ENCODE measurements at places on chromosomes 16 and 17.

GRCh38 chr17:5741810-5742209, 157.5 kb upstream of the NLRP1 start:
- no peak for DNase-seq

- no peak for DNase-seq
These were observed 27.2 kb upstream of the WWOX start for GRCh38 chr16:78072275-78072674.

- DNase-seq = no peak
These were observed 2.2 kb upstream of the TRAF4 start for GRCh38 chr17:28741358-28742349.

- peak; percentile 75 for DNase-seq
These were observed 4.2 kb upstream of the CRK start for GRCh38 chr17:1460233-1460632.

DNA sequence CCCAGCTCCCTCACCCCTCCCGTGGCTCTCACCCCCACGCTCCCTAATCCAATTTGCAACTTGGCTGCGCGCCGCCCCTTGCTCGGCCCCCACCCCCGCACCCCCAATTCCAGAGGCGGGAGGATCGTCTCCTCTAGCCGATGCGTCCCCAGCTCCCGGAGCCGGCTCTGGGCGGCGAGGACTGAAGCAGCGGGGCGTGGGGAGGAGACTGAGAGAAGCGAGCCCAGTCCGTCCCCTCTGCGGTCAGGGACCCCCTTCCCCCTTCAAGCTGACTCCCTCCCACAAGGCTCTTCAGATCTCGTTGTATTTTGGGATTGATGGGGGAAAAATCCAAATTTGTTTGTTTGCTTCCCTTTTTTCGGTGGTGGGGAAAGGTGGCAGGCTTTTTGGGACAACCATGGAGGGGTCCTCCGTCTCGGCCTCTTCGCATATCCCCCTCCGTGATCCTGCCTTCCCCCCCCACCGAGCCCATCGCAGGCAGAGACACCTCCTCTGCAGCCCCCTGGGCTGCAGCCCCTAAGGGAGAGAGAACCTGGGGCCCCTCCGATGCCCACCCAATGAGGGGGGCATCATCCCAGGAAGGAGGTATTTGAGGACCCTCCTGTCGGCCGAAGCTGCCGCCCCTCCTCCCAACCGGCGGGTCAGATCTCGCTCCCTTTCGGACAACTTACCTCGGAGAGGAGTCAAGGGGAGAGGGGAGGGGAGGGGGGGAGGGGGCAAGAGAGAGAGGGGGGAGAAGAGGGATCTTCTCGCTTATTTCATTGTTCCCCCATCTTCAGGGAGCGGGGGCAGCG, 466 bp downstream of the NEUROD2 start:
- no peak for DNase-seq

- no peak for DNase-seq
These were observed 26.8 kb downstream of the MEAK7 start for GRCh38 chr16:84477661-84478060.

DNA sequence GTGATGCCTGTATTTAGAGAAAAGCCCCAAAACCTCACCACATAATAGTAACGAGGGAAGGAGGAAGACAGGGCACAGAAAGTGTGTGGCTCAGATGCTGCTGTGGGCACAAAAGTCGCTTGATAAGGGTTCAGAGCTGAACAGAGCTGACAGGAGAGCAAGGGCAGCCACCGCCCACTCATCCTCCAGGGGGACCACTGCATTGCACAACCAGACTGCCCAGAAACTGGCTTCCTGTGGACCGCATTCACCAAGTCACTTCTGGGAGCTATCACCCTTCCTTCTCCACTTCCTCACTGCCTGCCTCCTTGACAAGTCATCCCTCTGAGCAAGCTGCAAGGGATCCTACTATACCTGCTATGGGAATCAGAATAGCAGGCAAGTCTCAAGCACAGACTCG, 512.4 kb upstream of the CDH11 start:
- DNase-seq = no peak

DNA sequence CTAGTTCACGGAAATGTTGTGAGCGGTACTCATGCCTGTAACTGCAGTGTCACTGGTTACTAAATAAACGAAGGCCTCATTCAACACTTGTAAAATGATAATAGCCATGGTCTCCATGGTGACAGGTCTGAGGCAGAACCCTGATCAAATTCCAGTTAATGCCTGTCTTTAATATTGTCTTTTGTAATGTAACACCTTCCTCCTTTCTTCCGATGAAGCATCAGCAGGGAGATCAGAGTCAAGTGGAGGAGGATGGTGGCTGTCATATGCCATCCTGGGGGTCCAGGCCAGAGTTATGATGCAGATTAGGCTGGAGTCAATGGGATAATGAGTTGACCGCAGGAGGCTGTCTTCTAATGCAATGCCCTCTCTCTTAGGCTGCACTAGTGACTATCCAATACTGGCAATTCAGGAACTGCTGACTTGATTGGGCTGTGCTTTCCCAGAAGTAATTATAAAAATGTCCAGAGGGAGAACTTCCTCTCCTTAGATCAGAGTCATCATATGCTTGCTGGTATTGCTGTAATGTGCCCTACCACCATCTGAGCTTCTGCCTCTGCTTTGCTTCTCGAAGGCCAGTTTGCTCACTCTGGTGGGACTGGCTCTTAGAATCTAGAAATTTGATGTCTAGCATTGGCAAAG, 419.1 kb downstream of the CA10 start:
- no peak for DNase-seq

GRCh38 chr16:51391798-51392511, 240.9 kb upstream of the SALL1 start:
- DNase-seq = no peak

DNA sequence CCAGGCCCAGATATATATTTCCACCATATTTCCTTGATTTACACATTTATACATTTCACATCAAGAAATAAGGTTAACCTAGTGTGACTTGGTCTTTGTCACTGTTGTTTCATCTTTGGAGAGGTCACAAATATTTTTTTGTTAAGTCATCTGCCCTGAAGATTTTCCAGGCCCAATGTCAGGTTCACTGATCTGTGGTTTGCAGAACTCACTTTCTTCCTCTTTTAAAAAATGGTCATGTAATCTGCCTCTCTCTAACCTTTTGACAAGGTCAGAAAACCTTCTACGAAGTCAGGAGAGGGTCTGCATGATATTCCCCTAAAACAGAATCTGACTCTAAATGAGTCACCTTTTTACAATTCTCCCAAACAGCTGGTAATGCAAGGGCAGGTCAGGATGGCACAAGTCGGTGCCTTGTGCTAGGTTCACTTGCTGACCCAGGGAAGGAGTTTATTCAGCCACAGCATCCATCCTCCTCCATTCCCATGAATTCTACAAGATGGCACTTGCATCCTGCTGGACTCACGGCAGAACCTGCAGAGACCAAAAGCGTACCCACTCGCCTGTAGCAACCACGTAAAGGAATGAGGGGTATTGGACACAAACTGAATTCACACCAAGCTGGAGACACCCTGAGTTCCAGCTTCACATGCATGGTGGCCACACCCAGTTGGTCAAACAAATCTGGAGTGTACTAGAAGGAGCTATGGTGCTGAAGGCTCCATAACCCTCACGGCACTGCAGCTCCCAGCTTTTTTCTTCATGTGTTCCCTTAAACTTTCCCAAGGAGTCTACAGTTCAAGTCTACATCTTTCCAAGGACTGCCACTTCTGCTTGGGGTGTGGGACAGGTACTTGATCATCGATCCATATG, 1.6 kb upstream of the KIAA0513 start:
- DNase-seq = no peak

DNA sequence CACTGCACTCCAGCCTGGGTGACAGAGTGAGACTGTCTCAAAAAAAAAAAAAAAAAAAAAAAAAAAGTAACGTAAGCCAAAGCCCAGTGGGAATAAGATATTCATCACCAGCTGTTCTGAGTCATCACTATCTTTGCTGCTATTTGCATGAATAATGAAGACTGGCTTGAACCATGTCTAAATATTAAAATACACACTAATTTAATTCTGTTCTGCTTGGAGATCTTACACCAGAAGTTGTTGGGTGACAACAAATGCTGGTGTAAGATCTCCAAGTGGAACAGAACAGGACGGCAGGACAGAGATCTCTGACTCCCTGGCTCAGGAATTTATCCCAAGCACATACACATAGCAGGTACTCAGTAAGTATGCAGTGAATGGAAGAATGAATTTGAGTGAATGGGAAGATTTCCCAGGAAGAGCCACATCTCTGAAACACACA, 19.6 kb downstream of the DNAH17 start:
- peak; percentile 50 for DNase-seq

GRCh38 chr17:81365601-81366585, 29.4 kb upstream of the BAHCC1 start:
- DNase-seq = no peak

DNA sequence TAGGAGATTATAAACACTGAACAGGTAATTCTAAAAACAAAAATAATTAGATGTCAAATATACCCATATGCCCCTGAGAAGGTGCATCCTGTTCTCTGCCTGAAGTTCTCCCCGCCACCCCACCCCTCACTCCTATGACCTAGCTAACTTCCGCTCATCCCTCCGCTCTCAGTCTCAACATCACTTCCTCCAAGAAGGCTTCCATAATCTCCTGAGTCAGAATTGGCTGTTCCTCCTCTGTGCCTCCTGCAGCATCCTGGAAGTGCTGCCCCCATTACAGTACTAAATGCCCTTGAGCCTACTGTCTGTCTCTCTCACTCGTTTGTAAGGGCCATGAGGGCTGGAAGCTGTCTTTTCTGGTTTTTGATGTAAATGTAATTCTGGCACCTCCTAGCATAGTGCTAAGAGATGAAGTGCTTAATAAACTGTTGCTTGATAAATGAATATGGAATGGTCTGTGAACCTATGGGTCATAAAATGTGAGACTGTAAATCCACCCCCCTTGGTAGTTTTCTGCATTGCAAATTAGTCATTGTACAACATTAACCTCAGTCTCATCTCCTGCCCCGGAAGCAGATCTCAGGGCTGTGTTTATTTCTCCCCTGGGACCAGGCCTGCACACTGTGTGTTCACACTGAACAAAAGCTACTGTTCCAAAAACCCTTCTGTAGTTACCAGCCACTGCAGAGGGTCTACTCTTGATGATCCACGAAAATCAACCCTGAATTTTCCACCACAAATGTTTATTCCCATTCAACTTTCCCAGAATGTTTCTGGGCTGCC, 3.9 kb upstream of the MYO1D start:
- no peak for DNase-seq

- no peak for DNase-seq
These were observed 674 bp downstream of the PPP1R27 start for GRCh38 chr17:81833921-81834830.

- DNase-seq = no peak
These were observed 24.7 kb downstream of the RNF213 start for GRCh38 chr17:80285237-80285920.

GRCh38 chr17:32264140-32264799, 1.4 kb upstream of the RHBDL3 start:
- no peak for DNase-seq

GRCh38 chr17:76527430-76528111, 9.9 kb downstream of the CYGB start:
- no peak for DNase-seq

- no peak for DNase-seq
These were observed 804 bp downstream of the ATP6V0C start for GRCh38 chr16:2514333-2515179.

- DNase-seq = no peak
These were observed 4.9 kb downstream of the TRIM65 start for GRCh38 chr17:75891605-75892555.

- no peak for DNase-seq
These were observed 19.1 kb downstream of the TRARG1 start for GRCh38 chr17:1298606-1299005.

DNA sequence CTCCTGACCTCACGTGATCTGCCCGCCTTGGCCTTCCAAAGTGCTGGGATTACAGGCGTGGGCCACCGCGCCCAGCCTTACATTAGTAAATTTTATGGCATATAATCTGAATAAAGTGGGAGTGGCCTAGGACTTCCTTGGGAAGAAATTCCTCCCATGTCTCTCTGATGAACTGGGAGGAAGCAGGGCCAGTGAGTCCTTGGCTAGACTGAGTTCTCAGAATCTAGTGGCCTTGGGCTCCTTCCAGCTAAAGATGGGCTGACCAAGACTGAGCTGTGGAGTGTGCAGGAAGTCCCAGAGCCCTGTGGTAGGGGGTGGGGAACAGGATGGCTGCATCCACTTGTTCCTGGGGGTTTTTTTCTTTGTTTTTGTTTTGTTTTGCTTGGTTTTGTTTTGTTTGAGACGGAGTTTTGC, 10.0 kb upstream of the NAGLU start:
- DNase-seq = no peak

- DNase-seq = no peak
These were observed 85.6 kb upstream of the RPH3AL start for GRCh38 chr17:438191-438590.

DNA sequence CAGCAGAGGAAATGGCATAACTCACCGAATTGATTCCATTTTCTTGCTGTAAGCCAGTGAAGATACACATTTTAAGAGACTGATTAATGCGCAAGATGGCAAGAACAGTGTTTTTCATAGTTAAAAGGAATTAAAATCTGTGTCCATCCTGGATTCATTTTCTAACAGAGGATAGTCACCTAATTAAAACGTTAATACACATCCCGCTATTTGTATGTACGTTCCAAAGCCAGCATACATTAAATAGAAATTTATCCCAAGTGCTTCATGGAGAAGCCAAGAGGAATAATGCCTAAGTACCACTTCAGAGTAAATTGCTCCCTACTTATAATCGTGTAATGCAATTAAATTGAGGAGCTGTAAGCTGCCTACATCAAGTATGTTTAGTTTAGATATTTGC, 49.9 kb downstream of the RBFOX1 start:
- DNase-seq = no peak

DNA sequence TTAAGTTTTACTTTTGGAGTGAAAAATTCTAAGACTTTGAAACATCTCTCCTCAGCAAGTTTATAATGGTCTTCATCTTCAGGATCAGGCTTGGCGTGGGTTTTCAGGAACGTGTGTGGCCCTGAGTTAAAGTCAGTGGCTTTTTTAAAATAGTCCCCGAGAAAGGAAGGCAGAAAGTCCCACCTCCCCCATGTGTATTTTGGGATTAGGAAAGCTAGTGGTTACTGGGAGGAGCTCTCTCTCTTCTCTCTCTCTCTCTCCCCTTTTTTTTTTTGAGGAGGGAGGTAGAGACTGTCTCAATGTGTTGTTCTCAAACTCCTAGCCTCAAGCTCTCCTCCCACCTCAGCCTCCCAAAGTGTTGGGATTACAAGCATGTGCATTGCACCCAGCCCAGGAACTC, 213.2 kb downstream of the IRX3 start:
- DNase-seq = no peak

DNA sequence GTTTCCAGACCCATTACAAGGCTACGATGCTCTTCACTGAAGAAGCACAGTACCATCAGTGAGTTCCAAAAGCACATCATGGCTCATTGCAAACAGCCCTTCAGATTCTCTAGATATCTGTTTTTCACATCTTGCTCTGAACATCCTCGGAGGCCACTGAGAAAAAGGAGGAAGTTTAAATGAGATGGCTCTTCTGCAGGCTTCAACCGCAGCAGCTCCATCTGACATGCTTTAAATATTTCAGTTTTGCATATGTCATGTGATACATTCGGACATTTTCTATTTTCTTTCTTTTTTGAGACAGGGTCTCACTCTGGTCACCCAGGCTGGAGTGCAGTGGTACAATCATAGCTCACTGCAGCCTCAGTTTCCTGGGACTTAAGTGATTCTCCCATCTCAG, 396.8 kb downstream of the NPIPA8 start:
- no peak for DNase-seq

- no peak for DNase-seq
These were observed 48.8 kb upstream of the SDK2 start for GRCh38 chr17:73693071-73693470.

All from H54 (cell line).